ENCODE measurements at places on chromosomes 5 and 9. TPM values are rescaled to one million over a fixed set of nuclear protein-coding genes. Genes with fewer than 3 reads are reported as not detected.

ERAP2 gene
- 1.2 TPM for polyA plus RNA-seq

SLC6A3 gene
- polyA plus RNA-seq, result not detected

ASS1 gene
- polyA plus RNA-seq, result 71.4 TPM

PLAC8L1 gene
- polyA plus RNA-seq, result 0.87 TPM

CMBL gene
- polyA plus RNA-seq, result 11.4 TPM

SCGB3A2 gene
- polyA plus RNA-seq, result not detected

DIMT1 gene
- polyA plus RNA-seq, result 9.0 TPM

GOLGA2 gene
- polyA plus RNA-seq, result 97.0 TPM

ZNF879 gene
- 2.5 TPM for polyA plus RNA-seq

SERF1A gene
- 3.3 TPM for polyA plus RNA-seq

FCN1 gene
- polyA plus RNA-seq, result 0.54 TPM

KIF24 gene
- polyA plus RNA-seq, result 0.38 TPM

FBP2 gene
- 0.47 TPM for polyA plus RNA-seq

UBE2QL1 gene
- polyA plus RNA-seq, result 2.4 TPM

QRFP gene
- not detected for polyA plus RNA-seq

FAM151B gene
- polyA plus RNA-seq, result 0.49 TPM

FGF1 gene
- 0.42 TPM for polyA plus RNA-seq

CDKN2A gene
- 4.3 TPM for polyA plus RNA-seq

SNCAIP gene
- 0.28 TPM for polyA plus RNA-seq

AFAP1L1 gene
- polyA plus RNA-seq, result 1.7 TPM

PDE6A gene
- not detected for polyA plus RNA-seq

NIPAL4 gene
- polyA plus RNA-seq, result not detected

PFN3 gene
- not detected for polyA plus RNA-seq

ANKRD18B gene
- polyA plus RNA-seq, result not detected

C5orf58 gene
- polyA plus RNA-seq, result 0.21 TPM

HSPB3 gene
- 0.76 TPM for polyA plus RNA-seq

AK3 gene
- polyA plus RNA-seq, result 23.6 TPM

ZNF367 gene
- 0.23 TPM for polyA plus RNA-seq

PDLIM4 gene
- 10.7 TPM for polyA plus RNA-seq

PCDH12 gene
- 0.65 TPM for polyA plus RNA-seq

FBXW11 gene
- 6.0 TPM for polyA plus RNA-seq

LRRC19 gene
- polyA plus RNA-seq, result not detected

CDC25C gene
- 0.09 TPM for polyA plus RNA-seq

C9orf72 gene
- 9.5 TPM for polyA plus RNA-seq

All from pancreas (tissue), 10 donors.